ENCODE measurements at places on chromosomes 3 and 15.

- no peak for DNase-seq
These were observed 123.1 kb upstream of the BHLHE40 start for GRCh38 chr3:4856136-4856535.

DNA sequence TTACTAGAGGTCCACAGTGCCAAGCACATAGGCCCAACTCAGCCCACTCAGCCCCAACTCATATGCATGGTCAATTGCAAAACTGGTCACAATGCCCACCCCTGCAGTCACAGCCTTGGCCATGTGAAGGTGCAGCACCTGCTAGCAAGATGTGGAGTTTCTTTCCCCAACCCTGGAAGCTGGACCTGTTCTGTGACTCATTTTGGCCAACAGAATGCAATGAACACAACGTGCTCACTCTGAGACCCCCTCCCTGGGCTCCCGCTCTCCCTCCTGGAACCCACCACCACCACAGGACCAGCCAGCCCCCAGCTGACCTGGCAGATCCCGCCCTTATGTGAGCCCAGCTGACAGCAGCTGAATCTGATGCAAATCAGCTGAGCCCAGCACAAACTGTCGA lies 34.4 kb downstream of the ALDH1L1 start:
- DNase-seq, result peak; percentile 9

DNA sequence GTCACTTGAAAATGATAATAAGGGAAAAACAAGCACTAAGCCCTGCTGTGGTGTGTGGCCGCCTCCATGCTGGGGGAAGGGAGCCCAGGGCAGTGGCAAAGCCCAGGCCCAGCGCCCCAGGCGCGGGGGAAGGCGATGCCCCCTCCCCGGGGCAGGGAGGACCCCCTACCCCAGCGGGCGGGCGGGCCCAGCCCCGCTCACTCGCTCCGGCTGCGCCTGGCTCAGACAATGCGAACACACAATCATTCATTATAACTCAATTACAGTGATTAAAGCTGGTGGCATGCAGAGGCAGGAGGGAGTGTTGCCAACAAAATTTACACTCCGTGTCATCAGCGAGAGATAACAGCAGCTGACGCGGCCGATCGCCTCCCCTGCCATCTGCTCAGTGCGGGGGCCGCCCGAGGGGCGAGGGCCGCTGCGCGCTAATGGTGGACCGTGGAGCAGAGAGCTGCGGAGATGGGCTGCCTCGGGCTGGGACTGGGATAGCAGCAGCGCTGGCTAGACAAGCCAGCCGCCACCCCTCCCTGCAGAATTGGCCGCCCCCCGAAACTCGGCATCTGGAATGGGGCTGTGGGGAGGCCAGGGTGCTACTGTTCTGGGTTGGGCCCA lies 64.1 kb downstream of the TLE3 start:
- DNase-seq, result no peak

GRCh38 chr3:114111060-114111770 lies 54.7 kb downstream of the QTRT2 start:
- no peak for DNase-seq

GRCh38 chr3:136620436-136620835 lies 131.7 kb downstream of the STAG1 start:
- DNase-seq, result no peak

- no peak for DNase-seq
These were observed 47.4 kb downstream of the SCN5A start for GRCh38 chr3:38601956-38602550.

DNA sequence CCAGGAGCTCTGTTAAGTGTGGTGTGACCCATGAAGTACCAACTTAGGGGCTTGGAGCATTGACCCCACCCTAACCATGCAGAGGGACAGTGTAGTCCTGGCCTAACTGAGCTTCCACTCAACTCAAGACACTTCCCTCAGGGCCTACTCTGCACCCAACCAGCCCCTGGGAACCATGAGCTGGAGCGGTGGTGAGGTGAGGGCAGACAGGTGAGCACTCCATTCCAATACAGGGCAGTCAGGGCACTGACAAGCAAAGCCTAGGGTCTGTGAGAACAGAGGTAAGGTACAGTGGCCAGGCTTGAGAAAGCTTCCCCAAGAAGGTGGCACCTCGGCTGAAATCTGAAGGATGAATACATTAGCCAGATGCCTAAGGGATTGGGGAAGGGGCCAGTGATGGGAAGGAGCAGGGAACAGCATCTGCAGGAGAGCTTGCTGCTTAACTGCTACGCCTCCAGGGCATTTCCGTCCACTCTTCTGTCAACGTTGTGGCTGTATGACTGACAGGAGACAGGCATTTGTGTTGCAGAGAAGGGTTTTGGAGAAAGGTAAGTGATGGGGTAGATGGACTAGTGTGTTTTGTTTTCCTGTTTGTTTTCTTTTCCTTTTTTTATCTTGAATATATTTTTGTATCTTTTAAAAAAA lies 243.5 kb upstream of the TRIM42 start:
- no peak for DNase-seq

DNA sequence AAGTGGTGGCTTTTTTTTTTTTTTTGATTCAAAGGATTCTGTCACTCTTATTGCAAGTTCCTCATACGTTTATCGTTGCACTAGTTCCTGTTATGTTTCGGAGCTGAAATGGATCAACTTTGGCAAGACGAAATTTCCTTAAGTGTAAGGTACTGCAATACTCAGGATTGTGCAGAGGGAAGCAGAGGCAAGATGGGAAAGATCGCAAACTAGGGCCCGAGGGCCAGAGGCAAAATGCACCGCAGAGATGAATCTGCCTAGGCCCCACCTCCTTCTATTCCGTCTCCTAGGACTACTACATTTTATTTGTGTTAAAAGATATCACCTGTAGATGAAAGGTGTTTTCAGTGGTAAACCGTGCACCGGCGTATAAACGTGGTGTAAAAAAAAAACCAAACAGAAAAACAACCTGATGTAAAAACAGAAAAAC lies 331 bp downstream of the RNU6-1 start:
- peak; percentile 36 for DNase-seq

DNA sequence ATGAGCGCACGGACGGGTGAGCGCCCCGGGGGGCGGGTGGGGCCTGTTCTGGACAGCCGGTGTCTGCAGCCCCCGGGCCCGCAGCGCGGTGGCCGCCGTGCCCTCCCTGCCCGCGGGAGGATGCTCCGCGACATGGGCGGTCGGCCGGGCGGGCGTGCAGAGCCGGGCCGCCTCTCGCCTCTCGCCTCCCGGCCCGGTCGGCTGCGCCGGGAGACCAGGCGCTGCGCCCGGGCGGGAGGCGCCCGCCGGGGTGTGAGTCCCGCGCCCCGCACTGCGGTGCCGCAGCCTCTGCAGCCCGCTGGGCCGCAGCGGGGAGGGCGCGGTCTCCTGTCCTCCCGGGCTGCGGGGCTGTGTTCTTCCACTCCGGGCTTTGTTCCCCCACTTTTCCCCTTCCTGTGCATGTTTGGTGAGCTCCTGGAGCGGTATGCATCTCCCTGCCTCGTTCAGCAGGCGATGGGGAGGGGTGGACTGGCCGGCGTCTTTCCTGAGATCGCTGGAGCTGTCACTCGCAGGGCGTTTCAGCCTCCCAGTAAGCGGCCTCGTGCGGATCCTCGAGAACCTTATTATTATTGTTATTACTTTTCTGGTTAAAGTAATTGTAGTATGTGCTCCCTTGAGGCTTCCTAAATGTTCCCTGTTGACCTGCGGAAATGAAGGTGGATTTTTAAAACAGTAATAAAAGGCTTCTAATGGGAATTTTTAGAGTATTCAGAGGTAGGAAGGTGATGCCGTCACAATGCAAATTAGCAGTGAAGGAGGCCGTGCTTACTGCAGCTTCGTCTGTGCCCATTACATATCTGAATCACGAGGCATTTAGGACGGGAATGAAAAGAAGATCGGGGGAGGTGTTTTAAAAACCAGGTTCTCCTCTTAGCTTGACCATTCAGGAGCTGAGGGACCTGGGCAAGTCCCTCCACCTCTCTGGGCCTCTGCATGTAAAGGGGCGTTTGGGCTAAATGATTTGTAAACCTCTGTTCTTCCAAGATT lies 593 bp downstream of the TMOD2 start:
- DNase-seq, result no peak

DNA sequence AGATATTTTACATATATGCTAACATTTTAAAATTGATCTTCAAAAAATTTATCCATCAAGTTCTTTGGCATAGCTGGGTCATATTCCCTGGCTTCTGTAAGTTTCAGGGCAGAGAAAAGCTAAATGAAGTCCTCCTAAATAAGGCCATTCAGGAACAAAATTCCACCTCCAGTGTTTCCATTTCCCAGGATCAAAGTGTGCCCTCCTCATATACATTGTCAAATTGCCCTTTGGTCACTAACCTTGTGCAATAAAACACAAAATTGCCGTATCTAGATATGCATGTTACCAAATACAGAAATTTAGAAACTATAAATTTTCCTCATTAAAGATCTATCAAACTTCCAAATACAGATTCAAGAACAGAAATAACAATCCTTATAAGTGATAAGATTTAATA lies 10.6 kb downstream of the CEP152 start:
- DNase-seq, result no peak

DNA sequence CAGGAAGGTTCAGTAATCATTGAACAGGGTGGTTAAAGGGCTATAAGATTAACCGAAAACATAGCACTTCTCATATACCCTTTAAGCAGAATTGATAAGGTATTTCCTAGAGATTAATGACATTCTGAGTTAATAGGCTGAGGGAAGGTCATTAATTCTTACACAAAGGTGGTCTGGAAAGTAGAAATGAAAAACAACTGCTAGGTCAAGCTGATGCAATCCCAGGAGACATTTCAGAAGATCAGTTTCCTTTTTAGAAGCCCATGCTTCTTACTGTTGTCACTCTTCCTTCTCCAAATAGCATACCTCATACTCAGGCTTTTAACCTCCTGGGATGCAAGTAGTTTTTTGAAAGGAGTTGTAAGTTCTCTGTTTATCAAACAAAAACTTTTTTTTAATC lies 8.8 kb downstream of the FILIP1L start:
- DNase-seq, result no peak

GRCh38 chr3:43126536-43126935 lies 20.7 kb upstream of the POMGNT2 start:
- no peak for DNase-seq

- DNase-seq, result no peak
These were observed 1.3 kb upstream of the PRR20G start for GRCh38 chr3:127288921-127289705.

GRCh38 chr3:8458238-8458661 lies 43.4 kb upstream of the LMCD1 start:
- no peak for DNase-seq

DNA sequence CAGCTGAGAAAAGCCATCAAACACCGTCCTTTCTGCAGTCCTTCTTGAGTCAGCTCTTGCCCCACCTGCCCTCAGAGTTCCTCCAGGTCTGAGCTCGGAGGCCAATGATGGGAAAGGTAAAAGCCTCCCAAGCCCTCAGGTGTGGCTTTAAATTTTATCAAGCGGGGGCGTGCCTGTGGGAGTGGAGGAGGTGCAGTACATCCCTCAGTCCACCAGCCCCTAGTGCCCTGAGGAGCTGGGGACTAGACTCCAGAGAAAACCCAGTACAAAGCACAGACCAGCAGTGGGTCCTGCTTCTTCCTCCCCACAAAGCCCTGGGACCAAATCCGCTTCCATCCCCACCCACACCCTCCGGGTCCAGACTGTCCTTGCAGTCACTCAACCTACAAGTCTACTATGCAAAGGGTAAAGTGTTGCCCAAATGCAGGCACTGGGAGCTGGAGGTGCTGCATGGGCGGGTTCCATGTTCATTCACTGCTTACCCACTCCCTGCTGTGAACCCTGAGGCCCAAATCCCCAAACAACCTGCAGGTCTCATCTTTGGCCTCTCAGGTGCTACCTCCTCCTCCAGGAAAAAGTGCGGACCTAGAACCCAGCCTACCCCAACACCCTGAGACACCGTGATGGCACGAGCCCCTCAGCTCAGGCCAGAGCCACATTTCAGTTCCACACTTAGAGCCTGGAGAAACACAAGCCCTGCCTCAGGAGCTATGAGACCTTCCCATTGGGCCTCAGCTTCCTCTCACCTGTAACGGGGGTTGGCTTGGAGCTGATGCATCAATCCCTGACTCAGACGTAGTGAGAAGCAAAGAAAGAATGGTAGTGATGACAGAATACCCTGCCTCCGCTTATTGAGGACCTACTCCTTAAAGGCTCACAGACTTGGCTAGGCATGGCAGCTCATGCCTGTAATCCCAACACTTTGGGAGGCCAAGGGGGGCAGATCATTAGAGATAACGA lies 2.4 kb downstream of the PFKFB4 start:
- no peak for DNase-seq

DNA sequence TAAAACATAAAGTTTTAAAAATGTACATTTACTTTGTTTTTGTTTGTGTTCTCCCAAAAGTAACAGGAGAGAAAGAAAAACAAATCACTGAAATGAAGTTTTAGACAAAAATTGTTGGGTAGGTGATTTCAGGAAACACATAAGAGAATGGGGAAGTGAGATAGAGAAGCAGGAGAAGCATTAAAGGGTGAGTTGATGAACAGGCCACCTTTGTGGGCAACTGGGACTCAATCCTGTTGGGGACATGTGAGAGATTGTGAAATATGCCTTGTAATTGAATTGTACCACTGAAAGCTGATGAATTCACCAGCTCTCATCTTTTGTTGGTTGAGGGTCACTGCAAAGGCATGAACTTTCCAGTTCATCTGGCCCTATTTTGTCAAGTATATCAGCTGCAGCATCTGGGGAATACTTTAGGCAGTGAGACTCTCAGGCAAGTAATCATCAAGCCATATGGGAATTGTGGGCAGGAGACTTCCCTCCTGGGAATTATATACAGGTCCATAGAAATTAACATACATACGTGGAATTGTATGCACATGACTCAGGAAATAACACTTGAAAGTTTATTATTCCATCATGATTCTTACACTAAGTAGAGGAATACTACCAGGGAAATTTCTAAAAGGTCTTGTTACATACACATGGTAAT lies 181.0 kb downstream of the ZBBX start:
- DNase-seq, result no peak

GRCh38 chr3:41167722-41168497 lies 31.4 kb upstream of the CTNNB1 start:
- no peak for DNase-seq

DNA sequence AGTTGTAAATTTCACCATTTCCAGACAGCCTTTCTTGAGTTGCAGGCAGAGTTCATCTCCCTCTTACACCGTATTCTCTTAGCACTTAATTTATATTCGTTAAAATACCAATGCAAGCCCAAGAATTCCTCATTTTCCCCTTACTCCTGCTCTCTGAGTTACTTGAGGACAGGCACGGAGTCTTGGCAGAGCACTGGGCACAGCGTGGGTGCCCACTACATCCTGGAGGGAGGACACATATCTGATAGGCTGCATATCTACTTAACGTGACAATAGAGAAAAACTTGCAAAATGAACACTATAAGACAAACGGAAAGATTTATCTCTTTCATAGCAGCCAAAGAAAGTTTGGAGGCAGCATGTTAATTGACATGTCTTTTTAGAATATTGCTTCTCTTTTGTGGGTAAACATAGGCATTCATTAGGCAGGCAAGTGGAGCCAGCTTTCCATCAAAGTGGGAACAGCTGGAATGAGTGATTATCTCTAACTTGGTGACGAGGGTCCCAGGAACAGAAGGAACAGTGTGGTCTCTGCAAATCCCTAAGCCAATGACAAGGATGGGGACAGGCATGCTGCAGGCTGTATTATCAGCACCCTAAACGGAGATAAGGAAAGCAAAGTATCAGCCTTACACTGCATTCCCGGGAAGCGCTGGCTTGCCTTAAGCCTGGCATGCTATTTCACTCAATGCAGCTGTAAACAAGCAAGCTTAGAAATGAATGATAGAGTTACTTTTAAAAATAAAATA lies 116.5 kb downstream of the RTP4 start:
- DNase-seq, result no peak

Data from CD4-positive, alpha-beta T cell treated with Interleukin-15 for 1 hour (primary cell).